AML-193 (cell line): ENCODE measurements at places on chromosomes 2 and 18.

DNA sequence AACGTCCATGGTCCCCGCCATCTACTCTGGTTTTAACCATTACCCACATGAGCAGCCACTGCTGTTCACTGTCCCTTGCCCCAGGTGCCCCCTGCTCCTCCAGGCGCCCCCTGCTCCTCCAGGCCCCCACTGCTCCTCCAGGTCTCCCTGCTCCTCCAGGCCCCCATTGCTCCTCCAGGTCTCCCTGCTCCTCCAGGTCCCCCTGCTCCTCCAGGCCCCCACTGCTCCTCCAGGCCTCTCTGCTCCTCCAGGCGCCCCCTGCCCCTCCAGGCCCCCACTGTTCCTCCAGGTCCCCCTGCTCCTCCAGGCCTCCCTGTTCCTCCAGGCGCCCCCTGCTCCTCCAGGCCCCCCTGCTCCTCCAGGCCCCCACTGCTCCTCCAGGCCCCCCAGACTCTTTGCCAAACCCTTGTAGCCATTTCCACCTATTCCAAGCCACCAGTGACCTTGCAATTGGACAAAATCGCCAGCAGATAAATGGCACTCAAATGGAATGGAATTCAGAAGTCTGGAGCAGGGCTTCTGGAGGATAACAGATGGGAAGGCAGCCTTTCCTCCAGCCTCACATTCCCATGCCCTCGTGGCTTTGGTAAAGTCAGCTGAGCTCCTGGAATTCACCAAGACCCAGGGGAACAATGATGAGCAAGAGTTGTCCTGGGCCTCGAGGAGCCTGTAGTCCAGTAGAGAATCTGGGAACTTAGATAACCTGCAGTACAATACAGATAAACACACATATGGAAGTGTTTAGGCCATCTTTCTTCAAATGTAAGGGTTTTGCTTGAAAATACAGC is 13.3 kb upstream of the RPL31 start:
- DNase-seq, result no peak

DNA sequence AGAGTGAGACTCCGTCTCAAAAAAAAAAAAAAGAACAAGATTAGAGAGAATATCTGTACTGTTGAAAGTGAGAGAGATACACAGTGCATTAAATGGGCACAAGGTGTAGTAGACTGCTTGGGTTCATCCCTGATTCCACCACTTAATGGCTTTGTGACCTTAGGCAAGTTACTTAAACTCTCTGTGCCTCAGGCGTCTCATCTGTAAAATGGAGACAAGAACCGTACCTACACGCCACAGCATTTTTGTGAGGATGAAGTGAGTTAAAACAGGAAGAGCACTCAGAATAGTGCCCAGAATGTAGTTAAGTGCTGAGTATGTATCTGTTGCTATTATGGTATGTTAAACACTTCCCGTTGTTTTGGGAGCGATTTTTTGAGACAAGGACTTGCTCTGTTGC is 64.3 kb downstream of the MTHFD2 start:
- DNase-seq, result no peak

DNA sequence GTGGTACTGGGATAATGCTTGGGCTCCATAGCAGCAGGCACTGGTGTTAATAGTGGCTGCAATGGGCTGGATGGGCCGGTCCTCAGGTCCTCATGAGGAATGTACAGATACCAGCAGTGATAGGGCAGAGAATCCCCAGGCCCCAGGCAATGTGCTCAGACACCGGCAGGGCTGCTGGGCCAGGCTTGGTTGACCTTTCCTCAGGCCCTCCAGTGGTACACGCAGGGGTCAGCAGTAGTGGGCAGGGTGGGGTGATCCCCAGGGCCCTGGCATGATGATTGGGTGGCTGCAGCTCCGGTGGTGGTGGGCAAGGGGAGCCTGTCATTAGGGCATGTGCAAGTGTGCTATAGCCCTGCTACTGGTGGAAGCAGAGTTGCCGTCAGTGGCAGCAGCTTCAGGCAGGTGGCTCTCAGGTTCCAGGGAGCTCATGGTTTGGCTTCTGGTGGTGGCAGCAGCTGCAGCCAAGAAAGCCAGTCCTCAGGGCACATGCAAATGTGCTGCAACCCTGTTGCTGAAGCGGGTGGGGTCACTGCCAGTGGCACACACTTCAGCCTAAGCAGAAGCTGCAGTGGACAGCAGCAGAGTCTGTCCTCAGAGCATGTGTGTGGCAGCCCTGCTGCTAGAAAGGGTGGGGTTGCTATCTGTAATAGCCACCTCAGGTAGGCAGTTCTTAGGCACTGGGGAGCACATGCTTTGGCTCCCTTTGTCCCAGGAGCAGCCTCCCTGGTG is 56.8 kb downstream of the CCNT2 start:
- DNase-seq, result no peak

DNA sequence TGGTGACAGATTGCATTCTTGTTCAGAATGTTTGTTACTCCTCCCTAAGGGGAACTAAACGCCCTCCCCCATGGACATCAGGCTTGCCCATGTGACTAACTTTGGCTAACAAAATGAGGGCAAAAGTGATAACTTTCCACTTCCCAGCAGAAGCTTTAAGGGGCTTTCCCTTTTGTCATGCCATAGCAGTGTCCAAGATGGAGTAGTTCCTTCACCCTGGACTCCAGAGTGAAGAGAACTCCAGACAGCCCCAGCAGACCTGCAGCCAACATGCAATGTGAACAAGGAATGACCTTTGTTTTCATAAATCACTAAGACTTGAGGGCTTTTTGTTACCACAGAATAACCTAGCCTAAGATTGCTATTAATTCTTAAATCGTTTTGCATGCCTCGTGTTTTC is 163.5 kb downstream of the ZEB2 start:
- DNase-seq, result no peak

- DNase-seq, result no peak
These were observed 129.3 kb downstream of the RDH14 start for GRCh38 chr2:18430996-18431748.

DNA sequence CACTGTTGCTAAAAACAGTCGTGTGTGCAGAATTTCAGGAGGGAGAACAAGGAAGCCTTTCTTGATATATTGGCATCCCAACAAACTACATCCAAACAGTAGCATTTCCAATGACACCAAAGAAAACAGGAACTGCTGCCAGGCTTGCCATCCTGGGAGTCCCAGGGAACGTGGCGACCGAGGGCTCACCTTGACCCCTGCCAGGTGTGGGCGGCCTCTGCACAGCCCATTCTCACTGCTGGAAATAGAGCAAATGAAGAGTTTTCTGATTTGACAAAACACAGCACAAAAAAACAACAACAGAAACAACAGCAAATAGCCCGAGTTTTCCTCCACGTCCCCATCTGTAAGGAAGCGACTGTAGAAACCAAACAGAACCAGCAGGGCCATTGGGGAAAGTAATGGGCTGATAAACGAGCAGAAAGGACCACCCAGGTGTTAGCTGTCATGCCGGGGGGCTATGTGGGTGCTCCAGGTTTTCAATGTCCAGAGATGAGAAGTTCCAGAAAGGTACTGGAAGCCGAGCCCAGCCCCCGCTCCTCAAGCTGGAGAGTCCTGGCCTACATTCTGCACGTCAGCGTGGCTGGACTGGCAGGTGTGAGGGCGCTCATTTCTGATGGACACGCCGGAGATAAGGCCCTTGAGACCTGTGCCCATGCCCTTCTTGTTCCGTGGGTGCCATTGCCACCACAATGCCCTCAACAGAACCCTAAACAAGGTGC is 80.8 kb downstream of the TWIST2 start:
- DNase-seq, result no peak

- no peak for DNase-seq
These were observed 118.8 kb upstream of the PDE1A start for GRCh38 chr2:182545420-182546167.

GRCh38 chr18:47143899-47144485 is 6.3 kb downstream of the HDHD2 start:
- no peak for DNase-seq

GRCh38 chr2:28393114-28393836 is 617 bp downstream of the FOSL2 start:
- no peak for DNase-seq

- DNase-seq, result no peak
These were observed 65.2 kb downstream of the BCL11A start for GRCh38 chr2:60488291-60488690.

DNA sequence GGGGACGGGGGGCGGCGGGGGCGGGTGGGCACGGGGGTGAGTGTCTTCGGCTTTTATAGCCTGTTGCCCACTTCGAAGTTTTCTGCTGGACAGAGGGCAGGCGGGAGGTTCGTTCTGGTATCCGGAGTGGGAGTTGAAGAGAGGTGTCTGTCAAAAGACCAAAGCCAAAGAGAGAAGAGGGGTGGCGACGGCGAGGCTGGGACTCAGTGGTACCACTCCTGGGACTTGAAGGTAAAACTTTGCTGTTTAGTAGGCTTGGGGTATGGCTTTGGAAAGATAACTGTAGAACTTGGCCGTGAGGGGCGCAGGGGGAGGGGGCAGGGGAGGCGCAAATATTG is 215.8 kb upstream of the DTNA start:
- DNase-seq, result no peak

GRCh38 chr2:130150181-130151144 is 5.6 kb upstream of the CCDC74B start:
- no peak for DNase-seq

DNA sequence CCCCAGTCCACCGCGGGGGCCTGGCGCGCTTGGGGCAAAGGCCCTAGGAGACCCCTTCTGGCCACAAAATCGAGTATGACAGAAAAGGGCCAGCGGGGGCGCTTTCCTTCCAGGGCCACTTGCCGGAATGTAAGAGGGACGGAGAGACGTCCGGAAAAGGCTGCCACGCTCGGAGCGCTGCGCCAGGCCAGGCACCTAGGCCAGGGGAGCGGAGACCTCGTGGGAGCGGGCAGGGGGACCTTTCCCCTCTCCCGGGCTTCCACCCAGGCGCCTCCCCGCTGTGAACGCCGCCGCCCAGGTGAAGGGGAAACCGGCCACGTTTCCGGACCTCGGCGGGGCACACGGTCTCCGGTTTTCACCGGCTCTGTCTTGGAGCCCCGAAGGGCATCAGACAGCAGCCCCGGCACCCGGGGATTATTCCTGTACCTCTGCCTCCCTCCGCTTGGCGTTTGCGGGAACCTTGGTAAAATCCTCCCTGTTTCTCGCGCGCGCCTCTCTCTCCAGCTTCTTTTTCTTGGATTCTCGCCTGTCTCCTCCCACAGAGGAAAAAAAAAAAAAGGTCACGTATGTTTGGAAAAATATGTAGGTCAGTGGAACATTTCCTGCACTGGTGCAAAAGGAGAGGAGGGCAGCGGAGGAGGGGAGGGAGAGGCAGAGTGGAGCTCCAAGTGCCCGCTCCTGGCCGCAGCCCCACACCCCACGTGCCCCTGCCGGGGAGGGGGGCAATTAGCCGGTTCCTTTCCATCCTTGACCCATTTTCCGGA is 1.2 kb upstream of the NPAS2 start:
- DNase-seq, result no peak

DNA sequence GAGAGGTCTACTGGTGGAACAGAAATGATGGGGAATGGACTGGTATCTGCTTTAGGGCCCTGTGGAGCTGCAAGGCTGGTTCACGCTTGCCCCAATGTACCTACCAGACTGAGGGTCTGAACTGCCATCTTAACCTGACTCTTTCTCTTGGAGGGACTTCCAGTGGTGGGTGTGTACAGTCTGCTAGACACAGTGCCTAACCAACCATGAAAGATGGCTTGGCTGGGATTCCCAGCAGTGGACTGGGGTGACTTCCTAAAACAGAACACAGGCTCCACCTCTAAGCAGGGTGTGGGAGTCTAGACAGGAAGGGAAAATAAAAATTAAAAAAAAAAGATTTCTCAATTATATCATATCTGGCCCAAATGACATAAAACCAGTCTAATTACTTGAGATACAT is 25.5 kb upstream of the MYO3B start:
- DNase-seq, result no peak

DNA sequence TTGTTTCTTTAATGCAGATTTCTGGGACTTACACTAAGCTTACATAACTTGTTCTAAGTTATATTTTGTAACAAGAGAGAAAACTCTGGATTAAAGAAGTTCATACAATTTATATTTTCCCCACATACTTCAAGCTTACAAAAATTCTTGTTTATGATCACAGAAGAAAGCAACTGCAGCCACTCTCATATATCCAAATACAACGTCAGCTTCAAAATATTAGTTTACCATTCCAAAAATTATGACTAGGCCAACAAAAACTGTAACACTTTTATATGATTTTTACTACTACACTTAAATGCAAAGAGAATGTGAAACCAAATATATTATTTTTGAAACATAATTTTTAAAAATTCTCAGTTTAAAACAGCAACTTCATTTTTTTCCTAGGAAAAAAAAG is 30.9 kb downstream of the LPIN2 start:
- no peak for DNase-seq

GRCh38 chr2:24875272-24875671 is 44.8 kb downstream of the ADCY3 start:
- DNase-seq, result no peak

DNA sequence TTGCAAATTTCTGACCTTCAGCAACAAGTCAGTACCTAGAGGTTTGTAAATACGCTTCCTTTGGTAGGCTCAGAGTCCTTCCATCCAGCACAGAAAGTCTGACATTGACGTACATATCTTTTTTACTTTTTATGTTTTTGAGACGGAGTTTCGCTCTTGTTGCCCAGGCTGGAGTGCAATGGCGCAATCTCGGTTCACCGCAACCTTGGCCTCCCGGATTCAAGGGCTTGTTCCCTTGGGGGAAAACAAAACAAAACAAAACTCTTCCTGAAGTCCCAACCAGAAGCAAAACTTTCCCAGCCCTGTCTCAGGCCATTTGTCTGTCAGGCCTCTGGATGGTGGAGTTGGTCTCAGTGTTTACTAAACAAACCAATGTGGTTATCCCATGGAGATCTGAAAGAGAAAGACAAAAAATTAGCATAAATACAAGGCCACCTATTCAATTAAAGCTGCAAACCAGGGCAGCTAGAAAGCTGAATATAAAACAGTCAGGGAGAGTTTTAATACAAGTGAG is 29.6 kb upstream of the ATL2 start:
- DNase-seq, result no peak

DNA sequence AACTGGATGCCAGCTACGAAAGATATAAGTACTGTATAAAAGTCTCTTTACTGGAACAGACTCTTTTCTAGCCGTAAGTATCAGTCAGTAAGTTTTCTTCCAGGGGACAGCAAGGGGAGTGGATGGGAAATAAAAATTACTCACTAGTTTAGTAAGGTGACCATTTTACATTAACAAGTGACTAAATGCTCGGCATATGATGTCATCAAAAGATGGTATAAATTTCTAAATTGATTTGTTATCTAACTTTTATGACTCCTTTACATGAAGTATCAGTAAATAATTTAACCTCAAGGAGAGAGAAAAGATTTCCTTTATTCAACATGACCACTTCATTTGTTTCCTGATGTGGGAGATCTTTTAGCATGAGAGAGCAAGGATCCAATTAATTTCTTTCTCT is 859.0 kb upstream of the LRRTM1 start:
- DNase-seq, result no peak

GRCh38 chr18:24763765-24764513 is 303.5 kb downstream of the HRH4 start:
- no peak for DNase-seq

DNA sequence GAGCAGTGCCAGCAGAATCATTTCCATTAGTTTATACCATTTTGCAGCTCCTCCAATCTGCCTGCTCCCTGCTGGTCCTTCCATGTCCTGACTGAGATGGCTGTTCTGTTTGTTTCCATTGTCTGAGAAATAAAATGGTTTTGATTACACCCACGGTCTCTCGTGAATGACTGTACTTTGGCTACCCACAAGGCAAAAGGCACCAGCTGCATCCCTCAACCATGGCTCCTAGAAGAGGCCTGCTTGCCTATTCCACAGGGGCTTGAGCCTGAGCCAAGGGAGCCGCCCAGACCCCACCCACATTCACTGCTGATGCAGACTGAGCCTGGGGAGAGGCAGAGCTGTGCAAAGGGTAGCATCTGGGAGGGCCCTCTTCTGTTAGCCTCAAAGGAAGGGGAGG is 31.2 kb downstream of the MARCHF4 start:
- DNase-seq, result no peak
